ENCODE measurements at places on chromosomes 12 and 14. TPM values are rescaled to one million over a fixed set of nuclear protein-coding genes. Genes with fewer than 3 reads are reported as not detected.

Gene GPRC5D
- total RNA-seq: not detected

Gene POLE2
- total RNA-seq: 41.3 TPM

Gene MYH6
- total RNA-seq: 0.05 TPM

Gene MMP19
- not detected for total RNA-seq

Gene CHPT1
- 20.6 TPM for total RNA-seq
